ENCODE measurements at places on chromosomes 11 and 22.

DNA sequence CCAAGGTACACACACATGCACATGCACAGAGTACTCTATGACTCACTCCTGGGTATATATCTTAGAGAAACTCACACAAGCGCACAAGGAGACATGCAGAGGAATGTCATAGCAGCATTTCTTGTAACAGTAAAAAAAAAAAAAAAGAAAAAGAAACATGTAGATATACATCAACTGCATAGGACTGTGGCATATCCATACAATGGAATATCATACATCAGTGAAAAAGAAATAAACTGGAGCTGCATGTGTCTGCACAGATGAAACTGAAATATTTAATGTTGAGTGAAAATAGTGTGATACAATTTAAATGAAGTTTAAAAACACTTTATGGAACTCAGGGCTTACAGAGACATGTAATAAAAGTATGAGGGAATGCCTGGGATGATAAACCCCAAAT is 46.4 kb downstream of the SYT13 start:
- H3K4me3 ChIP-seq, result no peak overlapping the region
- no peak for DNase-seq
- no peaks in the 10 kb centered on the region for H3K36me3 ChIP-seq

DNA sequence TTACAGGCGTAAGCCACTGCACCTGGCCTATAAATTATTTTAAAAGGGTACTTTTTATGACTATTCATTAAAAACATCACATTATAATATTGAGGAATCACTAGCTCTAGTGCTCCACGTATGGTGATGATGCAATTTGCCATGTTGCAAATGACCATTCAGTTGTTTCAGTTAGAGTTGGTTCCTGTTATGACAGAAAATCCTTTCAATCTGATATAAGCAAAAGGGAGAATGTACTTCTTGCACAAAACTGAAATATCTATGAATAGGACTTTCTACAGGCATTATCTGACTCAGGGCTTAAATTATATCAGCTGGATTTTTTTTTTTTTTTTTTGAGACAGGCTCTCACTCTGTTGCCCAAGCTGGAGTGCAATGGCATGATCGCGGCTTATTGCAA is 45.6 kb upstream of the RRM1 start:
- H3K4me1 ChIP-seq, result no peaks in the 10 kb centered on the region
- H3K36me3 ChIP-seq, result no peaks in the 10 kb centered on the region
- no peak for DNase-seq
- no peak overlapping the region for H3K27ac ChIP-seq
- no peaks in the 10 kb centered on the region for H3K27me3 ChIP-seq

GRCh38 chr11:86736291-86737143 is 63.8 kb upstream of the PRSS23 start:
- peaks cover 19% of the 10 kb centered on the region for H3K36me3 ChIP-seq
- no peak overlapping the region for H3K4me3 ChIP-seq
- DNase-seq, result no peak
- H3K27ac ChIP-seq, result no peak overlapping the region

- no peak overlapping the region for H3K27ac ChIP-seq
- H3K36me3 ChIP-seq, result no peaks in the 10 kb centered on the region
- peaks cover 86% of the 10 kb centered on the region for H3K27me3 ChIP-seq
- H3K4me3 ChIP-seq, result no peak overlapping the region
These were observed 21.5 kb downstream of the SHISAL1 start for GRCh38 chr22:44291265-44291664.

- no peaks in the 10 kb centered on the region for H3K4me1 ChIP-seq
- no peak overlapping the region for H3K27ac ChIP-seq
- H3K36me3 ChIP-seq, result peaks cover 41% of the 10 kb centered on the region
- no peak overlapping the region for H3K4me3 ChIP-seq
These were observed 24.1 kb upstream of the CDC42EP2 start for GRCh38 chr11:65290448-65291165.

DNA sequence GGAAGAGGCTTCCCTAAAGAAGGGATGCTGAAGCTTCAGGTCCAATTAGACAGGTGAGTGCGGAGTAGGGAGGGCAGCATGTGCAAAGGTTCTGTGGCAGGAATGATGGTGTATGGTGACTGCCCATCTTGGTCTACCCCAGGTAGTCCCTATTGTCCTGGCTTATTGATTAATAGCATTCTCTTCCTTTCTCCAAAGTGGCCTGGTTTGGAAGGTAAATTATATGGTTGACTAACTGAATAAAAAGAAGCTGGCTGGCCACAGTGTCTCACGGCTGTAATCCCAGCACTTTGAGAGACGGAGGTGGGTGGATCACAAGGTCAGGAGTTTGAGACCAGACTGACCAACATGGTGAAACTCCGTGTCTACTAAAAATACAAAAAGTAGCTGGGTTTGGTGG is 230.5 kb downstream of the MIAT start:
- peaks cover 23% of the 10 kb centered on the region for H3K4me1 ChIP-seq
- no peak for DNase-seq
- no peaks in the 10 kb centered on the region for H3K36me3 ChIP-seq
- H3K4me3 ChIP-seq, result no peak overlapping the region
- no peak overlapping the region for H3K27ac ChIP-seq
- no peaks in the 10 kb centered on the region for H3K27me3 ChIP-seq

DNA sequence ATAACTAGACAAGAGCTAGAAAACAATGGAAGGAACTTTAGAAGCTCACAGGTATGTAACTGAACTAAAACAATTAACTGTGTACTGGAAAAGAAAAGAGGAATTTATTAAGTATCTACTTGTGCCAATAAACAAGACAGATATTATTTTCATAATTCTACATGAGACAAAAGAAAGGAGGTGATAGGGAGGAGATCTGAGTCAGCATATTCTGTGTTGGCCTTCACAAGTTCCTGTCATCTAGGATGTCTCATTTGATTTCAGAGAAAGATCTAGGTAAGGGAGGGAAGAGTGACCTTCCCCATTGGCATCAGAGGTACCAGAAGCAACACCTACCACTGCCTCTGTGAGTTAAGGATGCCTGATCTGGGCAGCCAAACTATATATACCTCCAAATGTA is 34.8 kb upstream of the TEAD1 start:
- no peak overlapping the region for H3K27ac ChIP-seq
- no peaks in the 10 kb centered on the region for H3K27me3 ChIP-seq

- H3K27ac ChIP-seq, result no peak overlapping the region
- H3K27me3 ChIP-seq, result no peaks in the 10 kb centered on the region
- H3K36me3 ChIP-seq, result no peaks in the 10 kb centered on the region
These were observed 312.3 kb downstream of the CTTN start for GRCh38 chr11:70710601-70711000.

DNA sequence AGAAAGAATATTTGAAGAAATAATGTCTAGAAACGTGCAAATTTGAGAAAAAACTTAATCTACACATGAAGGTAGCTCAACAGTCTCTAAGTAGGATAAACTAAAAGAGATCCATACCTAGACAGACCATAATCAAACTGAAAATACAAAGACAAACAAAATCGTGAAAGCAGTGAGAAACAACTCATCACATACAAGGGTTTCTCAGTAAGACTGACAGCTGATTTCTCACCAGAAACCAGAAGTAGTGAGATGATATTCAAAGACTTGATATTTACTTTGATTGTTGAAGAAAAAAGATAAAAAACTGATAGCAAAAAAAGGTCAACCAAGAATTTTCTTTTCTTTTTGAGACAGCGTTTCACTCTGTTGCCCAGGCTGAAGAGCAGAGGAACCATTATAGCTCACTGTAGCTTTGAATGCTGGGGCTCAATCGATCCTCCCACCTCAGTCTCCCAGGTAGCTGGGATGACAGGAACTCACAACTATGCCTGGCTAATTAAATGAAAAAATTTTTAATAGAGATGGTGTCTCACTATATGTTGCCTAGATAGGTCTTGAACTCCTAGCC is 17.4 kb downstream of the NPAT start:
- H3K4me3 ChIP-seq, result no peak overlapping the region
- DNase-seq, result no peak
- peaks cover 5% of the 10 kb centered on the region for H3K4me1 ChIP-seq
- no peak overlapping the region for H3K27ac ChIP-seq

DNA sequence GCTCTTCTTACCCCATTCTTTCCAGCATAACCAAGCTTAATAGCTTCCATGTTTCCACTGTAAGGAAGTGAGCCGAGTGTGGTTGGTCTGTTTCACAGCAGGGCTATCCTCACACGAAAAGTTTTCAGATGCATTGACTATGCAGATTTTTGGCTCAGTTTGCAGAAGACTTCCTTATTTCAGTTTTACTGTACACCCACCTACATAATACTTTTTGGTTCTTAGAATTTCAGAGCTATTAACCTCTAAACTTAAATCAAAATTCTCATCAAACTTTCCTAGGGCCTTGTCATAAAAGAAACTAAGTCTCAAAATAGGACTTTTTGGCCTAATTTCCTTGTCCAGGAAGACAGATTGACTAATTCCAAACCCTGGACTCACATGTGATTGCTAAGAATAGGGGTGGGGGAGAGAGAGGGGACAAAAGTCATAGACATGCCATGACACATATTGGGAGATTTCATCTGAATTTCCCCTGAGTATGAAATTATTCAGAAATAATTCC is 7.3 kb upstream of the EHF start:
- no peak for DNase-seq
- H3K36me3 ChIP-seq, result no peaks in the 10 kb centered on the region
- H3K4me1 ChIP-seq, result peaks cover 48% of the 10 kb centered on the region
- no peak overlapping the region for H3K27ac ChIP-seq
- no peak overlapping the region for H3K4me3 ChIP-seq
- no peaks in the 10 kb centered on the region for H3K27me3 ChIP-seq

- H3K4me1 ChIP-seq, result peaks cover 39% of the 10 kb centered on the region
- peaks cover 7% of the 10 kb centered on the region for H3K36me3 ChIP-seq
- peak; percentile 45 for DNase-seq
- no peaks in the 10 kb centered on the region for H3K27me3 ChIP-seq
- H3K27ac ChIP-seq, result no peak overlapping the region
These were observed 78.5 kb downstream of the PLEKHA7 start for GRCh38 chr11:16935518-16936302.

- no peak for DNase-seq
- H3K36me3 ChIP-seq, result no peaks in the 10 kb centered on the region
- H3K27ac ChIP-seq, result no peak overlapping the region
- H3K27me3 ChIP-seq, result no peaks in the 10 kb centered on the region
- H3K4me3 ChIP-seq, result no peak overlapping the region
These were observed 768.3 kb upstream of the ARHGAP42 start for GRCh38 chr11:99918761-99919160.

- H3K27ac ChIP-seq, result no peak overlapping the region
- H3K4me1 ChIP-seq, result no peaks in the 10 kb centered on the region
- H3K27me3 ChIP-seq, result peaks cover 84% of the 10 kb centered on the region
- DNase-seq, result no peak
- no peak overlapping the region for H3K4me3 ChIP-seq
- H3K36me3 ChIP-seq, result no peaks in the 10 kb centered on the region
These were observed 190.7 kb upstream of the NECTIN1 start for GRCh38 chr11:119919656-119920055.

DNA sequence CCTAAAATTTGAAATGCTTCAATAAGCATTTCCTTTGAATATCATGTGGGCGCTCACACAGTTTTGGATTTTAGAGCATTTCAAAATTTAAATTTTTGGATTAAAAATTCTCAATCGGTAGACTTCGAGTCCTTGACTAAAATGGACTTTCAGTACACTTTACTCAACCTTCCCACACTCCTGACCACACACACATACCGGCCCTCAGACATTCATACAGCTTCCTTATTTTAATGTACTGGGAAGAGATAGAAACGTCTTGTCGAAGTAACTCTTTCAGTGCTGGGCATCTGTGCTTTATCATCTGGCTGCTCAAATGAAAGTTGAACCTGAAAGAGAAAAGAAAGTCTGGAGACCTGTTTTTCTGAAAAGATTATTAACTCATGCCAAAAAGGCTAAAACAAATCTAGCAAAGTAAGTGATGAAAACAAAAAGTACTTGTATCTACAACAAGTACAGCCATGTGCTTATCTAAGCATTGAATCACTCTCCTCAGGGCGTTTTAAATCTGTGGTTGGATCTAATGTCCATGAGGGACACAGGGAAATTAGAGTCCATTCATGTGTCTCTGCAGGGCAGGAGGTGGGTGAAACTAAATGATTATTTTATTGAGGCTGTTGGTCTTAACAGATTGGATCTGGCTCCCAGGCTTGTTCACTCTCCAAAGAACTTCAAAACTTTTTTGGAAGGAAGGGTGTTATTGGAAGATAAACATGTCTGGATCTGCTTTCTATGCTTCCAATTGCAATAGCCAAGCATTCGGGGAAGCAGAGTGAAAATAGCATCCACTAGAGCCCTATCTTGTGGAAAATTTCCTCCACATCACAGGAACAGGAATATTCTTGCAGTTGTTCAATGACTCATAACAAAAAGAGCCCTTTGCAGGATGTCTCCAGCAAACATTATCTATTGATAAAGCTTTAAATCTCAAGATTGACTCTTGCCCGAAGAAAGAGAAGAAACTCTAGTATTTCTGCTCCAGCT is 47.0 kb downstream of the CARD18 start:
- H3K27me3 ChIP-seq, result no peaks in the 10 kb centered on the region
- H3K4me1 ChIP-seq, result no peaks in the 10 kb centered on the region
- H3K36me3 ChIP-seq, result no peaks in the 10 kb centered on the region
- H3K27ac ChIP-seq, result no peak overlapping the region

- H3K27me3 ChIP-seq, result no peaks in the 10 kb centered on the region
- peak overlapping the region; percentile 90 for H3K4me3 ChIP-seq
- H3K27ac ChIP-seq, result peak overlapping the region; percentile 44
- no peak for DNase-seq
- H3K36me3 ChIP-seq, result peaks cover 19% of the 10 kb centered on the region
These were observed 405 bp downstream of the SFI1 start for GRCh38 chr22:31496735-31497146.

- H3K4me1 ChIP-seq, result no peaks in the 10 kb centered on the region
- no peak overlapping the region for H3K4me3 ChIP-seq
- H3K36me3 ChIP-seq, result peaks cover 4% of the 10 kb centered on the region
These were observed 23.9 kb downstream of the AASDHPPT start for GRCh38 chr11:106101370-106101769.

GRCh38 chr11:110852921-110853490 is 140.8 kb upstream of the ARHGAP20 start:
- H3K4me1 ChIP-seq, result no peaks in the 10 kb centered on the region
- no peak overlapping the region for H3K27ac ChIP-seq
- DNase-seq, result no peak
- no peaks in the 10 kb centered on the region for H3K36me3 ChIP-seq
- peaks cover 34% of the 10 kb centered on the region for H3K27me3 ChIP-seq
- no peak overlapping the region for H3K4me3 ChIP-seq

DNA sequence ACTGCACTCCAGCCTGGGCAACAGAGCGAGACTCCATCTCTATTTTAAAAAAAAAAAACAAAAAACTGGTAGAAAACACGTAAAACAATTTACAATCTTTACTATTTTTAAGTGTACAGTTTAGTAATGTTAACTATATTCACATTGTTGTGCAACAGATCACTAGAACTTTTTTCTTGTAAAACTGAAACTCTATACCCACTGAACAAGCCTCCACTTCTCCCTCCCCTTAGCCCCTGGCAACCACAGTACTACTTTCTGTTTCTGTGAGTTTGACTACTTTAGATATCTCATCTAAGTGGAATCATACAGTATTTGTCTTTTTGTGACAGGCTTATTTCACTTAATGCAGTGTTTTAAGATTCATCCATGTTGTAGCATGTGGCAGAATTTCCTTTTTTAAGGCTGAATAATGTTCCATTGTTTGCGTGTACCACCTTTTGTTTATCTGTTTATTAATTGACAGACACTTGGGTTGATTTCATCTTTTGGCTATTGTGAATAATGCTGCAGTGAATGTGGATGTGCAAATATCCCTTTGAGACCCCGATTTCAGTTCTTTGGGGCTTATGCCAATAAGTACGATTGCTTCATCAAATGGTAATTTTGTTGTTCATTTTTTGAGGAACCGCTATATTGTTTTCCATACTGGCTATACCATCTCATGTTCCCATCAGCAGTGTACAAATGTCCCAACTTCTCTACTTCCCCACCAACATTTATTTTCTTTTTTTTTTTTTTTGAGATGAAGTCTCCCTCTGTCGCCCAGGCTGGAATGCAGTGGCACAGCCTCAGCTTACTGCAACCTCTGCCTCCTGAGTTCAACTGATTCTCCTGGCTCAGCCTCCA is 11.0 kb downstream of the DDB2 start:
- H3K27ac ChIP-seq, result no peak overlapping the region
- H3K27me3 ChIP-seq, result no peaks in the 10 kb centered on the region
- no peak overlapping the region for H3K4me3 ChIP-seq
- peaks cover under 1% of the 10 kb centered on the region for H3K4me1 ChIP-seq

All from Calu3 (cell line).